ENCODE measurements at places on chromosomes 2 and 18. TPM values are rescaled to one million over a fixed set of nuclear protein-coding genes. Genes with fewer than 3 reads are reported as not detected.

GRCh38 chr18:59690186-59690982, 6.8 kb downstream of the CCBE1 start:
- no peaks in the 10 kb centered on the region for H3K27me3 ChIP-seq
- no peak overlapping the region for H3K4me3 ChIP-seq
- H3K36me3 ChIP-seq: no peaks in the 10 kb centered on the region

DNA sequence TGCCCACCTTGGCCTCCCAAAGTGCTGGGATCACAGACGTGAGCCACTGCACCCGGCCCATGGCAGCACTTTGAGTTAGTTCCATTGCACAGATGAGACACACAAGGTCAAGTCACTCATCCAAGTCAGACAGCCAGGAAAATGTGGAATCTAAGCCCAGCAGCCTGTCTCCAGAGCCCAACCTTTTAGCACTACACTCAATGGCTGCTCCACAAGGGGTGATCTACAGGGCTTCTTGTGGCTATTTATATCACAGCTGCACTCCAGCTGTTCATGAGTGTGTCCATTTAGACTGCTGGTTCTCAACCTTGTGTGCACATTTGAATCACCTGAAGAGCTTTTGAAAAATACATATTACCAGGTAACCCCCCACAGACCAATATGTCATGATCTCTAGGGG, 72.9 kb upstream of the RPL31 start:
- H3K27ac ChIP-seq: no peak overlapping the region
- H3K4me3 ChIP-seq: no peak overlapping the region
- no peak for DNase-seq
- peaks cover 4% of the 10 kb centered on the region for H3K36me3 ChIP-seq
- peaks cover 6% of the 10 kb centered on the region for H3K4me1 ChIP-seq

DNA sequence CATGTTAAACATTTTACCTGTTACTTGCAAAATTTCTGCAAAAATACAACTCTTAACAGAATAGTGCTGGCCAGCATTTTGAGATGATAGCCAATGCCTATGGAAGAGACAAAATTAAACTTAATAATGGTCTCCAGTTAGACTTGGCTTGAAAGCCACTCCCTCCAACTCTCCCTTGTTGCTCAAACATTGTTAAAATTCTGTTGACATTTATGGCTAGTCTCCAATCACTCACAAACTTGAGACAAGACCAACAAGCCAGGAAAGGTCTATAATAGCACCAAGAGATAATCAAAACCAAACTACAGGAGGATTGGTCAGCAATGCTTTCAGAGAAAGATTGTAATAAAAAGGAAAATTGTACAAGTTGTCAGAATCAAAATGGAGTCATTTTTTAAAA, 770.7 kb upstream of the NXPH2 start:
- DNase-seq: no peak
- H3K36me3 ChIP-seq: no peaks in the 10 kb centered on the region
- H3K27ac ChIP-seq: no peak overlapping the region
- H3K27me3 ChIP-seq: no peaks in the 10 kb centered on the region
- no peak overlapping the region for H3K4me3 ChIP-seq

GRCh38 chr2:53167227-53167626, 600.4 kb upstream of the CHAC2 start:
- H3K27ac ChIP-seq: no peak overlapping the region
- no peaks in the 10 kb centered on the region for H3K4me1 ChIP-seq
- no peak overlapping the region for H3K4me3 ChIP-seq
- H3K36me3 ChIP-seq: no peaks in the 10 kb centered on the region
- no peak for DNase-seq

DNA sequence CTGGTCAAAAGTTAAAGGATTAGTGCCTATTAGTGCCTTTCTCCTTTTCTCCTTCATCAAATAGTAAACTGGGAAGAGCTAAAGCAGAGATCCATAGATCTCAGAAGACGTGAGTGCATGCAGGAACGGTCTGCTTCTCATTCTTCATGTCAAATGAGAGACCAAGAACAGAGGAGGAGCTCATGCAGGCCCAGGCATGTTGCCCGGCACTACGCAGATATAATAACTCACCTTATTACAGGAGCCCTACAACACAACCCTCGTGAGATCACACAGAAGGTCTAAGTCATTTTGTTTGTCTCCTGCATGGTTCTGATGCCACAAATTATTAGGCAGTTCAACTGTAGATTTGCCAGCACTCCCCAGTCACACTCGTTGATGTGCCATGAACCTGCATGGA, 71.8 kb downstream of the CMPK2 start:
- DNase-seq: no peak
- H3K4me1 ChIP-seq: no peaks in the 10 kb centered on the region
- no peak overlapping the region for H3K4me3 ChIP-seq
- no peaks in the 10 kb centered on the region for H3K36me3 ChIP-seq
- no peak overlapping the region for H3K27ac ChIP-seq
- H3K27me3 ChIP-seq: no peaks in the 10 kb centered on the region

GRCh38 chr18:41644466-41644865, 310.6 kb upstream of the PIK3C3 start:
- no peaks in the 10 kb centered on the region for H3K4me1 ChIP-seq
- H3K27ac ChIP-seq: no peak overlapping the region
- H3K36me3 ChIP-seq: no peaks in the 10 kb centered on the region
- DNase-seq: no peak

GRCh38 chr2:6418291-6418690, 447.4 kb downstream of the CMPK2 start:
- no peaks in the 10 kb centered on the region for H3K4me1 ChIP-seq
- H3K4me3 ChIP-seq: no peak overlapping the region
- DNase-seq: no peak
- no peak overlapping the region for H3K27ac ChIP-seq

DNA sequence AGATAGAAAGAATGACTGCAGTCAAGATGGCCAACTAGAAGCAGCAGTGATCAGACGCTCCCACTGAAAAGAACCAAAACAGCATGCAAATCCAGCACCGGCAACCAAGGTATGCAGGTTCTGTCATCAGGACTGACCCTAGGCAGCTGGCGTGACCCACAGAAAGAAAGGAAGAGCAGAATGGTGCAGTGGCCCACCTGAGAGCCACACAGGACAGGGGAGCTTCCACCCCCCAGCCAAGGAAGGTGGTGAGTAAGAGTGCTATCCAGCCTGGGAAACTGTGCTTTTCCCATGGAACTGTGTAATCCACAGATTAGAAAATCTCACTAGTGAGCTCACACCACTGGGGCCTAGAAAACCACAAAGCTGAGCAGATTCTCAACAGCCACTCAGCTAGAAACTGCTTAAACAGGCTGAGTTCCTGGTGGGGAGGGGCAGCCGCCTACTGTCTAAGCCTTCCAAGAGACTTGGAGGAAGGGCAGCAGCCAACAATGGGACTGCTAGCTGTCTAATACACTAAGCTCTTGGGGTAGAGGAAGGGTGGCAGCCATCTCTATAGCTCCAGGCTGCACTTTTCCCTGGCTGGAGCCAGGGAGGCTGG, 127.9 kb downstream of the EVA1A start:
- H3K4me3 ChIP-seq: no peak overlapping the region
- no peaks in the 10 kb centered on the region for H3K4me1 ChIP-seq
- no peak overlapping the region for H3K27ac ChIP-seq
- DNase-seq: no peak

DNA sequence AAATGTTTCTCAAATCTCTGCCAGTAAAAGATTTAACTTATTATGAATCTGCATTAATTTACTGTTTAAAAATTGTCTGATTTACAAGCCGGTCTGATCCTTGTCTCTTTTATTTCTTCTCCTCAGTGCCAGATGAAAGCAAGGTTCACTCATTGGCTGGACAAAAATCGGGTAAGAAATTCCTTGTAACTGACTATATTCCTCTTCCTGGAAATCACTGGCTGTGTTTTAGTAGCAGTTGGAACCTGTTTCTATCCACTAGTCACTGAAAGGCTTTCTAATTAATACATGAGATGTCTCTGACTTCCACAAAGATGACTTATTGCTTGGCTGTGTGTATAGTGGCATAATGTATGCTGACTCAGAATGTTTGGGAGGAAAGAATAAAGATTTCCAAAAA, 436.6 kb upstream of the NRP2 start:
- DNase-seq: no peak
- no peak overlapping the region for H3K4me3 ChIP-seq
- H3K27ac ChIP-seq: no peak overlapping the region
- no peaks in the 10 kb centered on the region for H3K4me1 ChIP-seq
- H3K27me3 ChIP-seq: no peaks in the 10 kb centered on the region
- H3K36me3 ChIP-seq: no peaks in the 10 kb centered on the region

DNA sequence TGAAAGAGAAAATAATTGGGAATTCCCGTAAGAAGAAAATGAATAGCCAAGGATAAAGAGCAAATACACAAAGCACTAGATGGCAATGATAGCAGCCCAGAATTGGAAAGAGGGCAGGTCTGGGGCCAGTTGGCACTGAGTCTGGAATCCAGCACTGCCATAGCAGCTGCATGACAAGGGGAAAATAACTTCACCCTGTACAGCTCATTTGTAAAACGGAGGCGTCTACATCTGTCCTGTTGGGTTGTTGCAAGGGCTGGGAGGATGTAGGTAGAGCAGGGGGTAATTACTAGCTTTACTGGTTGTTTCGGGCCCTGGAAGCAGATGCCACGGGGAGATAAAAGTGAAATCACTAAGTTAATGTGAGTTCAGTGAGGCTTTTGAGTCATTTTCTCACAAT, 110.0 kb upstream of the RASGRP3 start:
- DNase-seq: peak; percentile 85
- peak overlapping the region; percentile 77 for H3K27ac ChIP-seq
- H3K36me3 ChIP-seq: peaks cover 25% of the 10 kb centered on the region

DNA sequence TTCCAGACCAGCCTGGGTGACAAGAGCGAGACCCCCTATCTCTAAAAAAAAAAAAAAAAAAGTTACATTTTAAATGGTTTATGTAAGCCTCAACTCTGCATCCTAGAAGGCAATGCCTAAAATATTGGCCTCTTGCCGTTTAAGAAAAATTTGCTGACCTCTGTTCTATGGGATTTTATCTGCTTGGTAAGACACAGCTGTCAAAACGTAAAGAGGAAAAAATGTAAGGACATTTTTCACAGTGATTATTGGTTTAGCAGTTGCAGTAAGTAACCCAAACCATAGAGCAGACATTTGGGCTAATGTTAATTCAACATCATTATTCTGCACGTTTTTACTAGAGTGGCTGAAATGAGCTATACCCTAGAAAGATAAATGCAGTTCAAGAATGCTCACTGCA, 14.4 kb upstream of the E2F6 start:
- H3K27ac ChIP-seq: no peak overlapping the region
- H3K36me3 ChIP-seq: no peaks in the 10 kb centered on the region
- no peak overlapping the region for H3K4me3 ChIP-seq
- H3K27me3 ChIP-seq: peaks cover 12% of the 10 kb centered on the region
- no peaks in the 10 kb centered on the region for H3K4me1 ChIP-seq
- DNase-seq: no peak

- DNase-seq: no peak
- no peaks in the 10 kb centered on the region for H3K4me1 ChIP-seq
- H3K27ac ChIP-seq: no peak overlapping the region
- no peaks in the 10 kb centered on the region for H3K27me3 ChIP-seq
These were observed 9.5 kb upstream of the INSIG2 start for GRCh38 chr2:118078734-118079133.

- no peaks in the 10 kb centered on the region for H3K27me3 ChIP-seq
- H3K36me3 ChIP-seq: no peaks in the 10 kb centered on the region
- no peak for DNase-seq
- no peak overlapping the region for H3K27ac ChIP-seq
These were observed 60.5 kb upstream of the ALKAL2 start for GRCh38 chr2:348361-348916.

DNA sequence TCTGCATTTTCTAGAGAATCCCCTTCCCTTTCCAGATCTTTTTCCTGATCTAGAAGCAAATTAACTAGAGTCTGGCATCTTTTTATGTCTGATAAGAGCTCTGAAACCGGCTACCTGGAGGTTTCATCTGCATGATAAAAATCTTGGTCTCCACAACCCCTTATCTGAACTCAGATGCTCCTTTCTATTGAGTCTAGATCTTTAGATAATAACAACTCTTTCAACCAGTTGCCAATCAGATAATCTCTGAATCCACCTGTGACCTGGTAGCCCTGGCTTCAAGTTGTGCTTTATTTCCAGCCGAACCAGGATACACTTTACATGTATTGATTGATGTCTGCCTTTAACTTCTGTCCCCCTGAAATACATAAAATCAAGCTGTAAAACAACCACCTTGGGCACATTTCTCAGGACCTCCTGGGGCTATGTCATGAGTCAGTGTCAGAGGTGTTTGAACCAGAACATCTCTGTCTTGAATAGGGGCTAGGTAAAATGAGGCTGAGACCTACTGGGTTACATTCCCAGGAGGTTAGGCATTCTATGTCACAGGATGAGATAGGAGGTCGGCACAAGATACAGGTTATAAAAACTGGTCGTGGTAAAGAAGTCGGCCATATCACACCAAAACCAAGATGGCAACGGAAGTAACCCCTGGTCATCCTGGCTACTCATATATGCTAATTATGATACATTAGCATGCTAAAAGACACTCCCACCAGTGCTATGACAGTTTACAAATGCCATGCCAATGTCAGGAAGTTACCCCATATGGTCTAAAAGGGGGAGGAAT, 20.8 kb downstream of the RALBP1 start:
- no peaks in the 10 kb centered on the region for H3K27me3 ChIP-seq
- H3K36me3 ChIP-seq: no peaks in the 10 kb centered on the region
- no peak overlapping the region for H3K4me3 ChIP-seq
- no peaks in the 10 kb centered on the region for H3K4me1 ChIP-seq
- H3K27ac ChIP-seq: no peak overlapping the region

GRCh38 chr18:3595369-3596273, 145.6 kb downstream of the TGIF1 start:
- DNase-seq: peak; percentile 48
- H3K27me3 ChIP-seq: no peaks in the 10 kb centered on the region
- H3K4me3 ChIP-seq: peak overlapping the region; percentile 63
- H3K36me3 ChIP-seq: no peaks in the 10 kb centered on the region

DNA sequence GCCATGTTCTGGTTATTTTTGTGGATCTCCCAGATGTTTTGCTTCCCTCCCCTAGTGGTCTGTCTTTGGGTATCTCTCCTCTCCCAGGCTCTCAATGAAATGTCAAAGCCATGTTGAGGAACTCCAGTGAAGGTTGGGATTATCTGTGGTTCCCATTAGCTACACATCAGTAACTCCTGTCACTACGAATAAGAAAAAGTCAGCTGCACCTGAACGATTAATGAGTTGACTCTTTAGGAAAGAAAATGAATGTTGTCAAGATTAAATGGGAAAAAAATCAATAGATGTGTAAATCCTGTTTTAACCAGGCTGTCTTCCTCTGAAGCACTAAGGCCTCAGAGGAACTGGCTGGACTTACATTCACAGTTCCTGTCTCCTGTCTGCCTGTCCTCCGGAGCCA, 94.0 kb upstream of the DAPL1 start:
- no peaks in the 10 kb centered on the region for H3K4me1 ChIP-seq
- H3K27ac ChIP-seq: no peak overlapping the region
- DNase-seq: no peak
- no peaks in the 10 kb centered on the region for H3K36me3 ChIP-seq

RFTN2 gene
- 4.8 TPM for total RNA-seq

IL1RL2 gene
- total RNA-seq: not detected

OTOF gene
- total RNA-seq: not detected

RESP18 gene
- not detected for total RNA-seq
